ENCODE measurements at places on chromosomes 12 and 14.

GRCh38 chr12:110280392-110280778 lies 662 bp upstream of the ATP2A2 start:
- peak; percentile 6 for DNase-seq

- DNase-seq, result no peak
Measured at GRCh38 chr14:34104489-34105397, 153.9 kb upstream of the EGLN3 start.

- DNase-seq, result no peak
Measured at GRCh38 chr14:37559386-37559785, 35.7 kb downstream of the FOXA1 start.

DNA sequence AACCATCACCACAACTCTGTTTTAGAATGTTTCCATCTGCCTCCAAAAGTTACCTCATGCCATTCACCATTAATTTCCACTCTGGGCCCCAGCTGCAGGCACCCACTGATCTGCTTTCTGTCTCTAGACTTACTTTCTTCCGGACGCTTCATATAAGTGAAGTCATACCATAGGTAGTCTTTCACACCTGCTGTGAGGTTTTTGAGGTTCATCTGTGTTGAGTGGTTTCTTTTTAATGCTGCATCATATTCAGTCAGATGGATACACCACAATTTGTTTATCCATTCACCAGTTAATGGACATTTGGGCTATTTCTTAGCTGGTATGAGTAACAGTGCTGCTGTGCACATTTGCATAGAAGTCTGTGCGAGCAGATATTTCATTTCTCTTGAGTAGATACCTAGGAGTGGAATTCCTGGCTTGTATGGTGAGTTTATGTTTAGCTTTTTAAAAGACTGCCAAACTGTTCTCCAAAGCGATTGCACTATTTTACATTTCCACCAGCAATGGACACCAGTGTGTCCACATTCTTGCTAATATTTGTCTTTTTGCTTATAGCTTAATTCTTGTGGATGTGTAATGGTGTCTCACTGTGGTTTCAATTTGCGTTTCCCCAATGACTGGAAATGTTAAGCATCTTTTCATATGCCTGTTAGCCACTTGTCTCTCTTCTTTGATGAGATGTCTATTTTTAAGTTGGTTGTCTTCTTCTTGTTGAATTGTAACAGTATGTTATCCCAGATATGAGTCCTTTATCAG lies 48.3 kb downstream of the ZFYVE21 start:
- DNase-seq, result no peak

DNA sequence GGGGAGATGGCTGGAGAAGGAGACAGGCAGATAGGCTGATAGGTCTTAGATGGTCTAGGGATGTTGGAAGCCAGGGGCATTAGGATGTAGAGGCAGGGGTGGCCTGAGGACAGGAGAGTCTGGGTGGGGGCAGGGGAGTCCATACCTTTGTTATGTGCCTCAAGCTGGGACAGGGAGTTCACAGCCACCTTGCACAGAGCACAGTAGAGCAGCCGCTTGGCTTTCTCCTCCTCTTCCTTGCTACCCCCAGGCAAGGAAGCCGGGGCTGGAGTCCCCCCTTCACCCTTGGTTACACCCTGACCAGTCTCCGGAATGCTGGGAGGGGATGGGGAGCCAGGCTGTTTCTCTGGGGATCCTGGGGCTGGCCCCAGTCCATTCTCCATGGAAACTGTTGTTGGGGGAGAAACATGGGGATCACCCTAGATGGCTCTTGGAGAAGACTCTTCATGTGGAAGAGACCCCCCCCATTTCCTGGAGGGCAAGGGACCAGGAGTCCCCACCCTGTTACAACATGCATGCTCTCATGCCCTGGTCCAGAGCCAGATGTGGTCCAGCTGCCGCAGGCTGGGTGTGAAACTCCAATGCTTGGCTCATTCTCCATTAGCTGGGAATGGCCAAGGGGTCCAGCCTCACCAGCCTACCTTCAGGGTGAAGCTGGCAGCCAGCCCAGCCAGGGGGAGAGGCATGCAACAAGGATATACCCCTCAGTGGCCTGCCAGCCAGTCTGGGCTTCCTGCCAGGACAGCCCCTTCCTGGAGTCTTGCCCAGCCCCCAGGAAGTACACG lies 7.2 kb upstream of the GPR84 start:
- no peak for DNase-seq

- DNase-seq, result no peak
Measured at GRCh38 chr14:57823015-57823660, 42.8 kb downstream of the SLC35F4 start.

- DNase-seq, result no peak
Measured at GRCh38 chr12:23855813-23856212, 93.7 kb downstream of the SOX5 start.

GRCh38 chr12:50572287-50572686 lies 67.5 kb downstream of the DIP2B start:
- no peak for DNase-seq

DNA sequence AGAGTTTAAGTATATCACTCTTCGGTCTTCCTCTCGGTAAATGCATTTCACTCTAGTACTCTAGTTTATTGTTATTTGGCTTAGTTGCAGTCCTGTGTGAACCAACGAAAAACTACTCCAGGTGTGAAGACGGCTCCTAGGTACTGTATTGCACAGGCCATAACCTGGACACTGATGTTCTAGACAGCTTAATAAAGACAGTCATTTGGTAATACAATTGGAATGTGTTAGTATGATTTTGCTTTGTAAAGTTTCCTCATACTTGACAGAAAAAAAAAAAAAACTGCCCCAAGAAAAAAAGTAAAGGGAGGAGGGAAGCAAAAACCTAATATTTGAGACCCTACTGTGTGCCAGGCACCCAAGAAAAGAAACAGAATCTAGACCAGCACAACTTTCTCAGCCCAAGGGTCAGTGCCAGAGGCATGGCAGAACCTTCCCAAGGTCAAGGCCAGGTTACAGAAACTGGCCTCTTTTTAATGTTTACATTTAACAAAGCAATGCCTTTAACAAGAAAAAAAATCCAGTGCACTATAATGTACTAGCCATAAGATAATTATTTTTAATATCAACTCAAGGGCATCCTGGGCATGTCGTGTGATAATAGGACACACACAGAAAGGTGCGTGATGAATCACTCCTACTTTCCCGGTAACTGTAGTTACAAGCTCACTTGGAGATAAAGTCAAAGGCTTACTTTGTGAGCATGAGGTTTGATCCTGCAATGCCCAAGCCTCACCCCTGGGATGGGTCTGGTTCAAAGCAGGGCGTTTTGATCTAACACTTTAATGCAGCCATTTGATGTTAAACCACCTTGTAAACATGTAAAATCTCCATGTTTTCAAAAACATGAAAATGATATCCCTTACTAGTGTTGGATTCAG lies 110.6 kb downstream of the BMP4 start:
- DNase-seq, result no peak

DNA sequence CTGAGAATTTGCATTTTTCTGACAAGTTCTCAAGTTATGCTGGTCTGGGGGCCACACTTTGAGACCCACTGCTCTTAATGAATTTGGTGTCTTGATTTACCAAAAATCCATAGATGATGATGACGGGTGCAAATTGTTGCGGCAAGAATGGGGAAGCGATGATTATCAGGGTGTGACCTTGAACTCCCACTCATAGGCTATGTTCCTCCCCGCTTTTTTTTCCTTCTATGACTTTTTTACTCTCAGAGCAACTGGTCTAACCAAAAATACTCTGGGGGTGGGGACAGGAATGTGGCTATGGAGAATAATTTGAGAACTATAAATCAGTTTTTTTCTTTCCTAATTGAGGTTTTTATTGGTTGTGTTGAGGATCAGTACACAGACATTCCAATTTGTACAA lies 83.6 kb downstream of the PPFIBP1 start:
- DNase-seq, result no peak

DNA sequence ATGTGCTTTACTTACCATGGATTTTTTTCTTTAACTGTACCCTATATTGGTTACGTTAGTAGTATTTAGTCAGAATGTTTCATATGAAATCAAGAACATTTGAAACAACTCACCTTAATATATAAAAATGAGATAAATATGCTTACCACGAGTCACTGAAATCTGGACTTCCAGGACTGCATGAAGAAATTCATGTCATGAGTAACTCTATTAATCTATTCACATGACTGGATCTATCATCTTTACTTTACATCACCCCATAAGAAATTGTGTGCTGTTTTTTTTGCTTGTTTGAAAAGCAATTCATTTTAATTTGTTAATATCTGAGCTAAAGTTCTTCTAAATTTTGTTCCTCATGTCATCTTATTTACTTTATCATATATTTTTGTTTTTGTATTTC lies 5.2 kb downstream of the EPYC start:
- no peak for DNase-seq

- no peak for DNase-seq
Measured at GRCh38 chr12:3432176-3432742, 58.7 kb upstream of the PRMT8 start.

- no peak for DNase-seq
Measured at GRCh38 chr14:68278576-68279436, 459.2 kb downstream of the RAD51B start.

GRCh38 chr12:75809746-75810145 lies 221.8 kb downstream of the PHLDA1 start:
- no peak for DNase-seq

- no peak for DNase-seq
Measured at GRCh38 chr12:40565029-40565633, 127.1 kb upstream of the CNTN1 start.

GRCh38 chr12:98416845-98417244 lies 98.5 kb upstream of the TMPO start:
- no peak for DNase-seq

GRCh38 chr12:77946541-77947061 lies 115.9 kb downstream of the NAV3 start:
- DNase-seq, result no peak

GRCh38 chr14:68405961-68406360 lies 386.9 kb downstream of the ZFP36L1 start:
- no peak for DNase-seq

DNA sequence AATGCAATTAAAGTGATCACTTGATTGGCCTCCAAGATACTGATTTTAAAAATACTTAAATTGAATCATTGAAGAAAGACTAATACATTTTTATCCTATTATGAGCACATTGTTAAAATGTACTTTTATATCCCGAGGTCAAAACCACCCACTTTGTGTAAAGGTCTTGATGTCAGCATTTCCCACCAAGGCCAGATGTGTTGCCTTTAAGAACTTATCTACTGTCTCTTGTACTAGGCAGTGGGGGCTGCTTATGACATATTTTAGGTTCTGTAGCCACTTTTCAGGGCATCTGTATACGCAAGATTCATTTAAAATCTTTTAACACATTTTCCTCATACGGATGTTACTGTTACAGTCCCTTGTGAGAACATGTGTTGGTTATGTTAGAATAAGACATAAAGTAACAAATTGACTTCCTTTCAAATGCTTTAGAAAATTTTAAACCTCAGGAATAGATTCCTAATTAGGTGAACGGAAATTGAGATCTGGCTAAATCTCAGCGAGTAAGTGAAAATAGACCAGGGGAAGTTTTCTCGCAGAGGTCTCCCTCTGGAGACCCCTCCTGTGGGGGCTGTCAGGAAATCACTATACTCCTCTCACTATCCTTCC lies 456.2 kb downstream of the ADAMTS20 start:
- no peak for DNase-seq

DNA sequence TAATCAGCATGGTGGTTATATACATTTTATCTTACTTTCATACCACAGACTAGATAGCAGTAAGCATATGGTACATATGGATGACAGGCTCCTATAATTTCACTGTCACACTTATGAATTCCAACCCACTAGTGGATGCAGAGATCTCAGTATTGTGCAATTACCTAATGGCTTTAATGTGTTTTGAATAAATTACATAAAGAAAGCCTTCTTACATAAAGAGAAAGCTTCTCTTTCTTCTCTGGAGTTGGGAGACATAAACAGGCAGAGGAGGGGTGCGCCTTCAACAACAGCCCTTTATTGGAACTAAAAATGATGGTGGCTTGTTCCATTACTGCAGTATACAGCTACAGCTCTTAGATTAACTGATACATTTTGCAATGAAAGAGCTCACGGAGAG lies 52.6 kb downstream of the SAV1 start:
- DNase-seq, result no peak

- no peak for DNase-seq
Measured at GRCh38 chr14:61589691-61590581, 105.4 kb upstream of the HIF1A start.

DNA sequence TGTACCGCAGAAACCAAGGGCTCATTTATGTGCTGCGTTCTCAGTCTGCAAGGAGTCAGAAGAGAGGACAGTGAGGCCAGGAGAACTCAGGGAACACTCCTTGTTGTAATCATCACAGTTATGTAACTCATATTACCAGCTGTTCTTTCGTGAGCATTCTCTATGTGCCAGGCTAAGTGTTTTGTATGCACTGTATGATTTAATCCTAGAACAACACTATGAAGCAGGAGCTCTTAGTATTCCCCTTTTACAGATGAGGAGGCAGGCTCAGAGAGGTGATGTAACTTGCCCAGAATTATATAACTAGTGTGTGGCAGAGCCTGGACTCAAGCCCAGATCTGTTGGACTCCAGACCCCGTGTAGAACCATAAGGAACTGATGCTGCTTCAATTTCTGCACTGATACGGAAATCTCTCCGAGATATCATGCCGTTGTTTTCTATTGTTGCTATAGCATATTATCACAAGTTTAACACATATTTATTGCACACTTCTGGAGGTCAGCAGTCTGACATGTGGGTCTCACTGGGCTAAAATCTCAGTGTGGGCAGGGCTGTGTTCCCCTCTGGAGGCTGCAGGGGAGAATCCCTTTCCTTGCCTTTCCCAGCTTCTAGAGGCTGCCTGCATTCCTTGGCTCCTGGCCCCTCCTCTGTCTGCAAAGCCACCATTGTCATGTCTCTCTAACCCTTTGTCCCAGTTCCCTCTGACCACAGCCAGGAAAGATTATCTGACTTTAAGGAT lies 16.3 kb upstream of the CD9 start:
- no peak for DNase-seq

DNA sequence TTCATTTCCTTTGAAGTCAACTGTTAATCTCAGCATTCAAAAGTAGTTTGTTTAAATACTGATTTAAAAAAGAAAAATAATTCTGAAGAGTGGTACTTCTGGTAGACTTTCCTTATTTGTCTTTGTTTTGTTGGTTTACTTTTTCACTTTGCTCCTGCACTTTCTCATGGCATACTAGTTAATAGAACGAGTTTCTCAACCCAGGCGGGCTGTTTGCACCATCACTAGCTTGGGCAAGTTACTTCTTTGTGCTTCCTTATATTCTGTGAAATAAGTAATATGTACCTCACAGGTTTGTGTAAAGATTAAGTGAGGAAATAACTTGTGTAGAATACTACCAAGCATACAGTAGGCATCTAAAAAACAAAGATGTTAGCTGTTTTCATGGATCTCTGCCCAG lies 45.5 kb downstream of the SLC38A6 start:
- no peak for DNase-seq

- DNase-seq, result no peak
Measured at GRCh38 chr12:69131077-69131476, 108.3 kb upstream of the CPSF6 start.

- peak; percentile 30 for DNase-seq
Measured at GRCh38 chr12:25276199-25276937, 25.6 kb upstream of the KRAS start.

DNA sequence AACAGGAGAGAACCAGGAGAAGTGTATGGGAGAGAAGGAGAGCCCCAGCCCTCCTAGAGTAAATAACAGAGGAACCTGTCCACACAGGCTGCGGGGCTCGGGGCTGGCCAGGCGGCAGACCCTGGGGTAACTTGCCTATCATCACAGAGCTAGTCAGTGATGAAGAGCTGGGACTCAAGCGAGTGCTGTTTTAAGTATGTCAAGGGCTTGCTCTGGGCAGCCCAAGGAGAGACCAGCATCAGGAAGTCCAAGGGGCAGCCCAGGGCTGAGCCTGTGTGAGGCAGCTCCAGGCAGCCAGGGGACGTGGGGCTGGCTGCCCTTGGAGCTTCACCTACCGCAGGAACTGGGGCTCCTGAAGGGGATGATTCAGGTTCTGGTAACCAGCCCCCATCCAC lies 10.0 kb downstream of the VWF start:
- no peak for DNase-seq
